NCI-H2081 (cell line): ENCODE measurements at places on chromosomes 1 and 21.

- no peak for DNase-seq
These were observed 22.6 kb downstream of the SLC5A9 start for GRCh38 chr1:48245106-48245505.

- no peak for DNase-seq
These were observed 81.0 kb downstream of the BCAR3 start for GRCh38 chr1:93600663-93601062.

GRCh38 chr1:14800500-14801076 is 202.1 kb downstream of the KAZN start:
- DNase-seq, result no peak

DNA sequence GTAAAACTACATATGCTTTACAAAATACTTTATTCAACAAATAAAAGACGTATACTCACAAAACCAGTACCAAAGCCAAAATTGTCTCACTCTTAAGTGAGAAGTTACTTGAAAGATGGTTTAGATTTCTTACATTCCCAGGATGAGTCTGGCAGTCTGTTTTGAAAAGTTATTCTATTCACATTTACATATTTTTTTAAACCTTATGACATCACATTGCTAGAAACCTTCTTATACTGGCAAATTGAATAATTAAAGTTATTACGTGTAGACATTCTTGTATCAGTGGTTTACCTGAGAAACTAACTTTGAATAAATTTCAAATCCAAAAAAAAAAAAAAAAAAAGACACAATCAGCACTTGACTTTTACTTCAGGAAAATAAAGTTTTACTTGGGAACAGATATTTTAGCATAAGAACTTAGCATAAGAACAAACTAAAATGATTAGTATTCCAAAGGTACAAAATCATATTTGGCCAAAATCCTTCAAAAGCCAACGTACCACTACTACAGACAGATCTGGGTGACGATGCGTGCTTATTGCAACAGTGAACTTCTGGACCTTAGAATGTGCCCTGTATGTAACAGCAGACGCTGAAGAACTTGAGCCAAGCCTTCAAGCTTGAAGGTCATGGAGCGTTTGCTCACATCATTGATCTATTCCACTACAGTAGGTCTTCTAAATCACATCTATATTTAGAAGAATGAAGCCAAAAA is 2.5 kb downstream of the CDC42BPA start:
- DNase-seq, result peak; percentile 47

DNA sequence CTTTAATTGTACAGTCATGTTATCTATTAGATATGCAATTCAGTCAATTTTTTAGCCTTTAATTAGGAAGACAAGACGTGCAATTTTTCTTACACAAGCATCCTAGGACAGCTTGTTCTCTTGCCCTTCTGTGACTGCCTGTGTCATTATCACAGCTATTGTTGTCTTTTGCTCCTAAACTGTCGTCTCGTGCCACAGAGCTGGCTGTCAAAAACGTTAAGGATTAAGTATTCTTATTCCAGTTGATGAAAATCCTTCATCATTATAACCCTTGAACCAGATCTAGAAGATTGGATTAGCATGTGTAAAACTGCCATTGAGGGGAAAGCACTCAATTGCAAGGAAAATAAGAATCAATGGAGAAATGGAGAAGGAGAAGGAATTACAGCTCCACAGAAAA is 43.8 kb upstream of the AIM2 start:
- DNase-seq, result no peak

GRCh38 chr21:42633858-42634257 is 19.6 kb upstream of the PDE9A start:
- no peak for DNase-seq

DNA sequence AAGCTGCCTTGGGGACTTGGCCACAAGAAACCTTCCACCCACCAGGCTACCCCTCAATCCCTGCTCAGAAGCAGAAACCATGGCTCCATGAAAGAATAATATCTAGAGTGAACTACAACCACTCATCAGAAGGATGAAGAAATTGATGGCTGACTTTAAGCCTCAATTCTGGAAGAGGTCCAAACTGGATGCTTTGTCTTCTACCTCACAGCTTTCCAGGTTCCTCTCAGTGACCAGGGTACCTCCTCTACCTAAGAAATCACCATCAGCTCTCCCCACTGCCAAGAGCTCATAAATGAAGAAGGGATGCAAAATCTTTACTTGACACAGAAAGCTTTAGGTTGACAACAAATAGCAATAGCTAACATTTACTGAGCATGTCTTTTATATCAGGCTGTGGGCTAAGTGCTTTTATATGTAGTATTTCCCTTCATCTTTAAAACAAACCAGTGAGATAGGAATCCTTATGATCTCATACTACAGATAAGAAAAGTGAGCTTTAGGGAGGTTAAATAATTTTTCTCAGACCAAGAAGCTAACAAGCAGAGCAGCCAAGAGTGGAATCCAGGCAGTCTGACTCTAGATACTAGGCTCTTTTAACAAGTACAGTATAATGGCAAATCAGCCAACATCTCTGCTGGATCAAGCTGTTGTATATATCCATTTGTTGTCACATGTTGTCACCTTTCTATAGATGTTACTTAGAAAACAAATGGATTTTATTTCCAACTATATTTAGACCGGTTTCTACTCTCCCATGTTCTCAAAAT is 243.0 kb upstream of the SGIP1 start:
- DNase-seq, result no peak

GRCh38 chr1:232868793-232869491 is 63.7 kb downstream of the MAP10 start:
- DNase-seq, result peak; percentile 40

- no peak for DNase-seq
These were observed 781 bp upstream of the METTL13 start for GRCh38 chr1:171780583-171781175.

- no peak for DNase-seq
These were observed 7.5 kb downstream of the HMGN1 start for GRCh38 chr21:39341249-39341923.

GRCh38 chr1:212034516-212035122 is 738 bp downstream of the INTS7 start:
- DNase-seq, result no peak

DNA sequence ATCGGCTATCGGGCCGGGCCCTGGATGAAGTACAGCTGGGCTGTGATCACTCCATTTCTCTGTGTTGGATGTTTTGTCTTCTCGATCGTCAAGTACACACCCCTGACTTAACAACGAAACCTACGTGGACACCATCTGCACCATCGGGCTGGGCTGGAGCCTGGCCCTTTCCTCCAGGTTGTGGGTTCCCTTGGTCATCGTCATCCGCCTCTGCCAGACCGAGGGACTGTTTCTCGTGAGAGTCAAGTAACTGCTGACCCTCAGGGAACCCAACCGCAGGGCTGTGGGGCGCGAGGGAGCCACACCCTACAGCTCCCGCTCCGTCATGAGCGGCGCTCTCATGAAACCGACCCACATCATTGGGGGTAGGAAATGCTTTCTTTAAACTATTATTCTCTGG is 842.4 kb upstream of the TMPRSS15 start:
- no peak for DNase-seq

DNA sequence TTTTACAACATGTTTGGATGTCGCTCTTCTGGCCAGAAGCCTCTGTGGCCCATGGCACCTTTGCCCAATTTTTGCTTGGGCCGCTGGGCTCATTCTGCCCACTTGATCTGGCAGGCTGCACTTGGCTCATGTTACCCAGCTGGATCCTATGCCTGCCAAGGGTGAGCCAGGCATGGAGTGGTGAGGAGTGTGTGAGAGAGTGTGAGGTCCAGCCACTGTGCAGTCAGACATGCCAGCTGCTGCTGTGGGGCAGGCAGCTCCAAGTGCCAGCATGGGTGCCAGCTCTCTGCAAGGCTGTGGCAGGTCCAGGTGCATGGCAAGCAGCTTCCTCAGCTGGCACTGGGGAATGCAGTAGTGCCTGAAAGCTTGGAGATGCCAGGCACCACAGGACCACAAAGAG is 71.0 kb downstream of the EBNA1BP2 start:
- no peak for DNase-seq

GRCh38 chr1:225846331-225847310 is 35.6 kb downstream of the TMEM63A start:
- no peak for DNase-seq

DNA sequence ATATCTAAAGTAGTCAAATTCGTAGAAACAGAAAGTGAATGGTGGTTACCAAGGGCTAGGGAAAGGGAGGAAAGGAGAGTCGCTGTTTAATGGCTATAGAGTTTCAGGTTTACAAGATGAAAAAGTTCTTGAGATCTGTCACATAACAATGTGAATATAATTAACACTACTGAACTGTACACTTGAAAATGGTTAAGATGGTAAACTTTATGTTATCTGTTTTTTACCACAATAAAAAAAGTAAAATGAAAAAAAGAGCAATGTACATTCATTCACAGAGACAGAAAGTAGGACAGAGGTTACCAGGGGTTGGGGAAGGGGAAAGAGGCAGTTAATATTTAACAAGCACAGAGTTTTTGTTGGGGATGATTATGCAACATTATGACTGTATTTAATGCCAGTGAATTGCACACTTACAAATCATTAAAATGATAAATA is 53.3 kb upstream of the SEC16B start:
- DNase-seq, result no peak

GRCh38 chr1:115373305-115373704 is 35.3 kb upstream of the NGF start:
- no peak for DNase-seq

DNA sequence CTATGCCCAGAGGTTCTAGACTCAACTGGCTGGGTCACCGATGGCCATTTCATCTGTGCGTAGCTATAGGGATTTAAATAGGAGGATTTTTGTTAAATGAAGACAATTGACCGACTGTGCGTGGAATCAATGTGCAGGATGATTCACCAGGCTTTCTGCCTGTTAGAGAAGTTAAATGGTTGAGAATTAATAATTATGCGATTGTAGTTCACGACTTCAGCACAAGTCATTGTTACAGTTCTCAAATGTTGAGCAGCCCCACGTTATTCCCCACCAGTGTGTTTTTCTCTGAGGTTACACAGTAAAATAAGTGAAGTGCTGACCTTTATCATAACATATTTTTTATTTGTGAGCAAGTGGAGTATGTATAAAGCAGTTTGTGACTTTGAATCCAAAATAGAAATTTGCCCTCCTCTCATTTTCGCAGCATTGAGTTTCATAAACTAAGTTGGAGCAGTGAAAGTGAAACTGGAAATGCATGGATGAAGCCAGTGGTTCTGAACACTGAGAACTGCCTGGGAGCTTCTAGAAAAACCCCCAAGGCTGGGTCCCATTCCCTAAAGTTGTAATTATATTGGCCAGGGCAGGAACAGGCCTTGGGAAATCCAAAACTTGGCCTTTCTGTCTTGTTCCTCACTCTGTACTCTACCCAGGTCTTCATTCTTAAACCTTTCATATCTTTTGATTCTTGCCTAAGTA is 102.6 kb downstream of the GALNT2 start:
- no peak for DNase-seq

GRCh38 chr1:243723050-243723449 is 127.0 kb downstream of the AKT3 start:
- no peak for DNase-seq

- peak; percentile 20 for DNase-seq
These were observed at the start of gene GPR153 for GRCh38 chr1:6260961-6261614. TSS of gene GPR153 (minus strand) at chr1:6261098. CDS start at chr1:6254905, 6,193 bp downstream.

DNA sequence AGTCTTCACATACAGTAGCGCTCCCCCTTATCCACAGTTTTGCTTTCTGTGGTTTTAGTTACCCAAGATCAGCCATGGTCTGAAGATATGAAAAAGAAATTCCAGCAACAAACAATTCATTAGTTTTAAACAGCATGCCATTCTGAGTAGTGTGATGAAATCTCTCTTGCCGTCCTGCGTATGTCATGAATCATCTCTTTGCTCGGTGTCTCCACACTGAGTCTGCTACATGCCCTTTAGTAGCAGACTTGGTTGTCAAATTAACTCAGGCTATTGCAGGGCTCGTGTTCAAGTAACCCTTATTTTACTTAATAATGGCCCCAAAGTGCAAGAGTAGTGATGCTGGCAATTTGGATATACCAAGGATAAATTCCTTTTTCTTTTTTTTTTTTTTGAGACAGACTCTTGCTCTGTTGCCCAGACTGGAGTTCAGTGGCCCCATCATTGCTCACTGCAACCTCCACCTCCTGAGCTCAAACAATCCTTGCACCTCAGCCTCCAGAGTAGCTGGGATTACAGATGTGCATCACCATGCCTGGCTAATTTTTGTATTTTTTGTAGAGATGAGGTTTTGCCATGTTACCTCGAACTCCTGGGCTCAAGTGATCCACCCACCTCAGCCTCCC is 22.6 kb downstream of the PHACTR4 start:
- no peak for DNase-seq

DNA sequence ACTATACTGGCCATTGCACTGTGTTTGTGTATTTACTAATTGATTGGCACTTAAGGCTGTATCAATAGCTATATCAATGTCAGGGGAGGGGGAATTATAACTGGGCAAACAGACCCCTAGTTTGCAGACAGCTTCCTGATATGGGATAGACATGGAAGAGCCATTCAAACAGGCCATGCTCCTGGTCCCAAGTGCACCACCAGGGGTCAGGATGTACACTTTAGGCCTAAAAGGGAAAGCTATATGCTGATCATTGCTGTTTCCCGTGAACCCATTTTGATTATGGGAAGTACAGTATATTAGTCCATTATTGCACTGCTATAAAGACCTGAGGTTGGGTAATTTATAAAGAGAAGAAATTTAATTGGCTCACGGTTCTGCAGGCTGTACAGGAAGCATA is 124.9 kb upstream of the BACE2 start:
- no peak for DNase-seq

DNA sequence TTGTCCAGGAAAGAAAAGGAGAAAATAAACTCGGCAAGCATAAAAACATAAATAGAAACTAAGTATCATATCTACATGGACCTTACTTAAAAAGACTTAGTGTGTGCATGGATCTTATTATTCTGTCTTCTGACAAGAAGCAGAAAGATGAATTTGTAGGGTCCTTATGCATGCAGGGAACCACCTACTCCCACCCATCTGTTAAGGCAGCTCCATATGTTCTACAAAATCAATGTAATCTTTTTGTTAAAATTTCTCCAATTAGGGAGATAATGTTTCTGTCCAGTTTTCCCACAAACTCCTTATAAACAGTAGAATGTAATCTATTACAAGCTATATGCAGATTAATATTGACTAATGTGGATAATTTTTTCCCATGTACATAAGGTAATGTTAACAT is 13.9 kb upstream of the PTPN14 start:
- no peak for DNase-seq

DNA sequence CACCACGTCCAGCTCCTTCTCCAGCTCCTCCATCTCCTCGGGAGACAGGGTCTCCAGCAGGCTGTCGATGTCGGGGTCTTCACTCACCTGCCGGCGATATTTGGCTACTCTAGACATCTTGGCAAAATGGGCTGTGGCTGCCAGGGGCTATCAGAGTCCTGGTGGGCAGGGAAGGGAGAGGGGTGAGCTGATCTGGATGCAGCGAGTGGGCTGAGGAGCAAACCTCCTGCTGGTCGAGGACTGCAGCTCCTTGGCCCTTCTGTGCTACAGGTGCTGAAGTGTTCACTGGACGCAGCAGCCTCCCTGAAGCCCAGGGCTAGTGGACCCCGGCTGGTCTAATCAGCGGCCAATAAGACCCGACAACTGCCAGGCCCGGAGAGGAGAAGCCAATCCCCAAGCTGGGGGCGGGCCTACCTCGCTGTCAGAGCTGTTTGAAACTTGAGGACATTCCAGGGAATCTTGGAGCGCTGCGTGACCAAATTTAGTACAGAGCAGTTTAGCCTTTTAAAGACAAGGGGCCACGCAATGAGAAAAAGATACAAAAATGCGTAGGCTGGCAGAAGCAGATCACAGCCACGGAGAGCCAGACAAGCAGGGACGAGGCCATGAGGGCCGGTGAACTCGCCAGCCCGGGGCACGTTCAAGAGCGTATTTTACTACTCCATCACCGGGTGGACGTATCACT is at the start of gene LMOD1:
Gene LMOD1, minus strand, starts transcription at position 325 of the 685 bp plus-strand sequence. Its CDS starts 208 bp downstream, at position 117.
- DNase-seq, result no peak
